ENCODE measurements at places on chromosomes 1 and 21.
A peak's percentile ranks its signal among the peaks of the same experiment; 100 is the strongest.

DNA sequence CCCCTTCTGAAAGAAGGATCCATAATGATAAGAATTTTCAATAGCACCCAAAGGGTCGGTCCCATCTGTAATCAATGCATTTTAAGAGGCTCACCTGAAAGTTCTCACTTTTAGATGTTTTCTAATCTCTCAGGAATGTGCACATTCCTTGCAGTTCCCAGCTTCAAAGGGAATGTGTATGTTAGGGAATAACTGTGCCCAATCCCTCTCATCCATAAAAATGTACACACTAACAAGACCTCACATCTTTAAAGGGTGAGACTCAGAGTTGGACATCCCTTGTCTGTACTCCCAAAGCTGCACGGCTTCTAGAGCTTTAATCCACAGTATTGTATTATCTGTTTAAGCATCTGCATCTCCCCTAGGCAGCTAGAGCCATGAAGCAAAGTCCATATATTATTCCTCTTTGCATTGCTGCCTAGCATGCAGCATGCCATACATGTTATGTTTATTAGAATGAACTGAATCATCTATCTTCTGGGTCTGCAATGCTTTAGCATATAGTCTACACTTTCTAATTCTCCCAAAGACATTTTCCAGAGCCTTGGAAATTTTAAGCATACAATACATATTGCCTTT lies 9.3 kb upstream of the CCN1 start:
- DNase-seq = peak; percentile 70

- DNase-seq = no peak
Measured at GRCh38 chr1:54110996-54111395, 41.8 kb downstream of the CDCP2 start.

DNA sequence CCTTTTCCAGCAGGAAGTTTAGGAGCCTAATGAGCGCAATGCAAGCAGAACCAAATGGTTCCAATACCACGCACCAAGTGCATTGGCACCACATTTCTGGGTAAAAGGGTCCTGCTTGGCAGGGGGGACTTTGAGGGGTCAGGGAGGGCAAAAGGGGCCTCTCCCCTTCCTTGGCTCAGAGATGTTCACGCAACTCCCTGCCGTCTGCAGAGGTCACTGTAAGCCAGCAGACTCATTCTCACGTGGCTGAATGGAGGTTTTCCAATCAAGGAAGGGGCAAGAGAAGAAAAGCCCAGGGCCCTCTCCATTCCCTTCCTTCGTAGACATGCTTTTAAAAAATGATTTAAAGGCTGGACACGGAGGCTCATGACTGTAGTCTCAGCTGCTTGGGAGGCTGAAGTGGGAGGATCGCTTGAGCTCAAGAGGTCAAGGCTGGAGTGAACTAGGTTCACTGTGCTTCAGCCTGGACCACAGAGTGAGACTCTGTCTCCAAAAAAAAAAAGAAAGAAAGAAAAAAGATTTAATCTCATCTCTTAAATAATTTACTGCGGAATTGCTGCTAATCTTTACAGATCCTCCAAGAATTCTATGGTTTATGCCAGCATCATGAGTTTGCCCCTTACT lies 80.3 kb downstream of the RUNX3 start:
- peak; percentile 33 for DNase-seq

- no peak for DNase-seq
Measured at GRCh38 chr1:113013823-113014222, 57.8 kb upstream of the SLC16A1 start.

All from trophoblast cell (in vitro differentiated cells and primary cell).